Fibroblast of lung (primary cell): ENCODE measurements at places on chromosomes 4 and X.

DNA sequence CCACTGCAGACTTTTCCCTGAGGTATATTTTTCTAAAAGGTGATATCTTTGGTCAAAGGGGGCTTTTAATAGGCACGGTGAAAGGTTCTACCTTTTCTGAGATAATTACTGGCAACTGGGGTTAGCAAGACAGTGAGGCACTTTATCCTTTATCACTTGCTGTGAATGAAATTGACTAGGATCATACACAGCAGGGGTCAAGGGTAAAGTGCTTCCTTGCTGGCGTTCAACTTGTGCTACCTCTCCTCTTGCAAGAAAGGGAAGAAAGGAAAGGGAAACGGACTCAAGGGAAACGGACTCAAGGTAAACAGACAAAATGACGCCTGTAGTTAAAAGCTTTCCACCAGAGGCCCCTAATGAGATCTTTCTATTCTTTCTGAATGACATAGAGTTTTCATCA lies 78.6 kb upstream of the RAPGEF2 start:
- no peak for DNase-seq

DNA sequence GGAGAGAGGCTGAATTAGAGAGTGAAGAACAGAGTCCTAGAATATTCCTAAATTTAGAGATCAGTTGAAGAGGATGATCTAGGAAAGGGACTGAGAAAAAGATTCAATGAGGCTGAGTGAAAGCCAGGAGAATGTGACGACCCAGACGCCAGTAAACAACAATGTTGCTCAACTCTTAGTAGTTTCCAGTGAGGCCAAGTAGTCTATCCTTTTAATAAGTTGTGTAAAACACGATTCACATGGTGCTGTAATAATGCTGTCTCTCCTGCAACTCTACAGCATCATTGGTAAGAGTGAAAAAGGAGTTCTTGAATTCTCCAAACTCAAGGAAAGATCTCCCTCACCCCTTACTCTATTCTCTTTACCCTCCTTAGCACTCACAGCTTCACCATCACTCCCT lies 140.3 kb downstream of the CFAP299 start:
- DNase-seq, result peak; percentile 14

DNA sequence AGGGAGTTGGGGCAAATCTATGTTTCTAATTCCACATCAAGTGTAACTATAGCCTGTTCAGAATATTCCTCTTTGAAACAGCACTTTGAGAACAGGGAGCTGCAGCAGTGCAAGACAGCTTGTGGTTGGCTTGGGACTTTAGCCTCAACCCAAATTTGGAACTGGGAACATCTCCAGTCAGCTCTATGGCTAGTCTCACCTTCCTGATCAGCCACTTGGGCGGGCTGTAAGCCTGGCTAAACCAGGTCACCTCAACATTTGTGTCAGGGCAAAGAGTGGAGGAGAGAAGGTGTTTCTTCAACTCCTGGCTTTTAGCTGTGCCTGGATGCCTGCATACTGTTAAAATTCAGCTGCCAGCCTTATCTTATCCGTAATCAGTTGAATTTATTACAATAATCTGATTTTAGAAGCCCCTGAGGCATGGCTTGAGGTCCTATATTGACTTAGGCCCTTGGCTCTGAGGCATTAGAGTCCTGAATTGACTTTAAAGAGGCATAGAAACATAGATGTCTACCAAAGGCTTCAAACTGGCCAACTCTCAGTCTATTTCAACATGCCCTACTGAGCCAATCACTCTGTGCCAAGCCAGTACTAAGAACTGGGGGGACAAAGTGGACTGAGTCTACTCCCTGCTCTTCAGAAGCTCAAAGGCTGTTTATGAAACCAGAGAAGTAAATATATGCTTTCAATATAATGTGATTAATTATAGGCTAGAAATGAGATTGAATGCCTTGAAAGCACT lies 18.7 kb upstream of the AR start:
- no peak for DNase-seq

- DNase-seq, result no peak
Observed at GRCh38 chr4:184941671-184942418, 76.4 kb upstream of the HELT start.

DNA sequence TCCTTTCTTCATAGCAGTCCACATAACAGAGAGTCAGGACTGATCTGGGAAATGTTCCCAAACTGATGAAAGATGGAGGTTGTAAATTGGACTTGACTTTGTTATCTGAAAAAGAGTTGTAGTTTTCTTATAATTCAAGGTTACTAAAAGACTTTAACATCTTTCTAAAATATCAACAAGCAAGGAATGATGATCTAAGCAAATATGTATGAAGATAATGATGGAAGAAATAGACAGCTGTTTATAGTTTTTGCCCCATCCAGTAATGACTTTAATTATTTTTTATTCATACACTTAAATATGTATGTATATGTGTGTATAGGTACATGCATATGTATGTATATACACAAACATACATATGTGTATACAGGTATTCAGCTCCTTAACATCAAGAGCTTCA lies 411.1 kb upstream of the SPOCK3 start:
- no peak for DNase-seq

GRCh38 chr4:155703486-155704247 lies 37.0 kb downstream of the GUCY1A1 start:
- DNase-seq, result peak; percentile 15

GRCh38 chr4:80107374-80107773 lies 34.3 kb upstream of the ANTXR2 start:
- DNase-seq, result no peak

- DNase-seq, result no peak
Observed at GRCh38 chrX:123962006-123962467, 531 bp downstream of the STAG2 start.

DNA sequence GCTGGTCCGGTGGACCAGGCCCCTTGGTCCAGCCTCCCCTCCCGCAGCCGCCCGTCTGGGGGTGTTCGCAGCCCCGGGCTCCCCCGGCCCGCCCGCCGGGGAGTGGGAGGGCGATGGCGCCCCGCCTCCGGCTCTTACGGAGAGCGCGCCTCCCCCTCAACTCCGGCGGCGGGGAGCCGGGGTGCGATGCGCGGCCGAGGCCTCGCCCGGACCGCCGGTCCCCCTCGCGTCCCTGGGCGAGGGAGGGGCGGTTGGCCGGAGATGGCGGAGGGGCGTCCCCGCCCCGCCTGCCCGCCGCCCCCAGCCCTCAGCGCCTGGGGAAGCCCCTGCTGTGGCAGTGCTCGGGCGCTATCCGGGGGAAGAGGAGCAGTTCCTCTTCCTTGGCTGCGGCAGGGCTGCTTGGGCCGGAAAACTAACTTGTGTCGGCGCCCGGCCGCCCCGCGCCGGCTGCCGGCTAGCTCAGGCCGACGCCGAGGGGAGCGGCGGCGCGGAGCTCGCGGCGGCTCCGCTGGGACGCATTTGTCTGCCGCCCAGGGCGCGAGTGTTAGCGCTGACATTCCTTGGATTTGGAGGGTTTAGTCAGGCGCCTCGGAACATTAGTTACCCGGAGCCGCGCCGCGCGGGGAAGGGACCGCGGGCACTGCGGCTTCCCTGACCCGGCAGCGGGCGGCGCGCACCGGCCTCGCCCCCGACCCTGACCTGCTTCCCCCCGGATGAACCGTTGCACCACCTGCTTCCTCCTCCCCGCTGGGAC lies 994 bp downstream of the GALNT7 start:
- DNase-seq, result peak; percentile 71

DNA sequence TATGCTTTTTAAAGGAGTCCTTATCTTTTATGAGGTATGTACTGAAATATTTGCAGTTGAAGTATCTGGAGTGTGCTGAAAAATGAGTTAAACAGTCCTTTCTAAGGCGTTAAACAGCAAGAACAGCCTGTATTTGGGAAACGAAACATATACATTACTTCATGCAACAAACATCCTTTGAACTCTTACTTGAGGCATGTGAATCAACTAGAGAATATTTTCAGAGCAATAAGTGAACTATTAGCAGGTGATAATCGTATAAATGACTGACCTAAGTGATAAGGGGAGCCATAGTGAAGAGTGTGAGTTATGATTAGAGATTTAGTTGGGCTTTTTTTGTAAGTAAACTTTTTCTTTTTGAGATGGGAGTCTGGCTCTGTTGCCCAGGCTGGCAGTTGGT lies 45.9 kb upstream of the RHOH start:
- DNase-seq, result no peak

GRCh38 chr4:101355767-101356702 lies 8.7 kb upstream of the PPP3CA start:
- peak; percentile 92 for DNase-seq

GRCh38 chr4:109207061-109207460 lies 95.4 kb downstream of the COL25A1 start:
- DNase-seq, result peak; percentile 90

GRCh38 chr4:139099366-139099982 lies 77.5 kb downstream of the ELF2 start:
- DNase-seq, result peak; percentile 72

GRCh38 chr4:53490965-53491622 lies 100.2 kb downstream of the LNX1 start:
- peak; percentile 95 for DNase-seq

- DNase-seq, result no peak
Observed at GRCh38 chr4:184136525-184136924, 81.1 kb downstream of the ENPP6 start.

GRCh38 chr4:87003266-87003665 lies 68.5 kb downstream of the AFF1 start:
- DNase-seq, result no peak

GRCh38 chrX:111857534-111858060 lies 18.4 kb upstream of the TRPC5OS start:
- no peak for DNase-seq

GRCh38 chr4:168852933-168853713 lies 156.9 kb downstream of the CBR4 start:
- DNase-seq, result no peak

- DNase-seq, result peak; percentile 33
Observed at GRCh38 chr4:99724067-99724466, 66.4 kb upstream of the C4orf54 start.

DNA sequence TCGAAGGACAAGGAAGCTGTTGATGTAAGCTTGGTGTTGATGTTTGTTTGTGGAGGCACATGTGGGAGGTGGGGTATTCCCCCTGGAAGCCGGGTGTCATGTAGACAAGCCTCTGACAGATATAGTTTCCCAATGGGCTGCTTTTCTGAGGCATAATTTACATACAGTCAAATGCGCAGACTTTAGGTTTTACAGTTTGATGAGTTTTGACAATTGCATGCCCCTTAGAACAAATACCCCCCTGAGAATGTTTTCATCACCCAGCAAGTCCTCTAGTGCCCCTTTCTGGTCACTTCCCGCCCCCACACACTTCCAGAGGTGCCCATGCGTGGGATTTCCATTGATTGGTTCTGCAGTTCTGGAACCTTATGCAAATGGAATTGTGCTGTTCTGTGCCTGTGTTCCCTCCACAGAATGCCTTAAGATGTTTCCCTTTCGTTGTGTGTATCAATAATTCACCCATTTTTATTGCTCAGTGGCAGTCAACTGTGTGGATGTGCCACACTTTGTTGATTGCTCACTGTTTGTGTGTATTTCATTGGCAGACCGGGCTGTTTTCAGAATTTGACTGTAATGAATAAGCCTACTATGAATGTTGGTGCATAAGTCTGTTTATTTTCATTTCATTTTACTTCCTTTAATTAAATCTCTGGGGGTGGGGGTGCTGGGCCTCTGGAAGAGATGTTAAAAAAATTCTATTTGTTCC lies 8.5 kb downstream of the EVC start:
- no peak for DNase-seq

GRCh38 chr4:8409264-8410065 lies 31.1 kb downstream of the ACOX3 start:
- no peak for DNase-seq
